ENCODE measurements at places on chromosomes 7 and 10.
A peak's percentile ranks its signal among the peaks of the same experiment; 100 is the strongest.

- no peak for DNase-seq
Measured at GRCh38 chr7:1950066-1950451, 280.0 kb downstream of the ELFN1 start.

- DNase-seq = no peak
Measured at GRCh38 chr10:116109481-116109880, 163.5 kb downstream of the GFRA1 start.

DNA sequence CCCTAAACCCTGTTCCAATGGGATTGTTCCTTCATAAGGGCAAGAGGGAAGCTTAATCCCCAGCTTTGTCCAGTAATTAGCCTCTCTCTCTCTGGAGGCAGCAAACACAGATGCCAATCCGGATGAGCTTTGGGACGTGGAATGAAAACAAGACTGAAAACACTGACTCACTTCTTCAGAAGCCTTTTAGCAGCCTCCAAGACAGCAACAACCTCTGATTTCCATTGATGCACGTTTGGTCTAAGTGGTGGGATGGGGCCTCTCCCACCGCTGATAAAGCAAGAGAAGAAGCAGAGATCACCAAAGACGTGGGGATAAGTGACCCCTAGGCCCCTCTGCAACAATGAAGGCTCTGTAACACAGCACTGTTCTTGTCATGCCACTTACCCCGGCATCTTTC lies 5.8 kb upstream of the GFRA1 start:
- no peak for DNase-seq

DNA sequence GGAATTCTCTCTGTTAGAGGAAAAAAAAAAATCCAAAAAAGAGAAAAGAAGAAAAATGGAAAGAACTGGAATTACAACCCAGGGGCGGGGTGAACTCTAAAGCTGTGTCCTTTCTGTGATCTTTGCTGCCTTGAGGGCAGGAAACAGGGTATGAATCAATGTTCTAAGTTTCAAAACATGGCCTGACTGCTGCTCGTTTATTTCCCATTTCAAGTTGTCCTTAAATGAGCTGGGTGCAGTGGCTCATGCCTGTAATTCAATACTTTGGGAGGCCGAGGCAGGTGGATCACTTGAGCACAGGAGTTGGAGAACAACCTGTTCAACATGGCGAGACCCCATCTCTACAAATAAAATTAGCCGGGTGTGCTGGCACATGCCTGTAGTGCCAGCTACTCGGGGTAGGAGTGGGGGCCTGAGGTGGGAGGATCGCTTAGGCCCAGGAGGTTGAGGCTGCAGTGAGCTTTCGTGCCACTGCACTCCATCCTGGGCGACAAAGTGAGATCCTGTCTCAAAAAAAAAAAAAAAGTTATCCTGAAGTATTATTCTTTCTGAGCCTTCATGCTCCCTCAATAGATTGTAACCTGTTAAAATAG lies 24.7 kb upstream of the TFAM start:
- DNase-seq = no peak

- no peak for DNase-seq
Measured at GRCh38 chr10:129956286-129956670, 7.8 kb downstream of the EBF3 start.

DNA sequence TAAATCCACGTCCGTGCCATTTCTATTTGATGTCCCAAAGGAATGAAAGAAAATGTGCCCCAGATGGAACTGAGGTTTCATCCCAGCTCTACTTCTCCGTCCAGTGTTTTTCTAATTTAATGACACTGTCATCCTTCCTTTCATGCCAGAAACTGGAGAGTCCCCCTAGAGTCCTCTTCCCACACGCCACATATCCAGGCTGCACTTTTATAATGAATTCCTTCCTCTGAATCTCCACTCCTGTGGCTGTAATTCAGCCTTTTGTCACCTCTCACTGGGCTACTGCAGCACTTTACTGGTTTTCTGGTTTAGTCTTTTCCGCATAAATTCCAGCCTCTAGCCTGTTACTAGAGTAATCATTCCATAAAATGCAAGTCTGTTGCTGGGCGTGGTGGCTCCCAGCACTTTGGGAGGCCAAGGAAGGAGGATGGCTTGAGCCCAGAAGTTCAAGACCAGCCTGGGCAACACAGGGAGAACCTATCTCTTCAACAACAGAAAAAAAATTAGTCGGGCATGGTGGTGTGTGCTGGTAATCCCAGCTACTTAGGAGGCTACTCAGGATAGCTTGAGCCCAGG lies 142.6 kb upstream of the RHEB start:
- DNase-seq = no peak

GRCh38 chr7:39086638-39087360 lies 109.1 kb downstream of the POU6F2 start:
- no peak for DNase-seq

- no peak for DNase-seq
Measured at GRCh38 chr7:155352076-155352752, 54.5 kb downstream of the INSIG1 start.

DNA sequence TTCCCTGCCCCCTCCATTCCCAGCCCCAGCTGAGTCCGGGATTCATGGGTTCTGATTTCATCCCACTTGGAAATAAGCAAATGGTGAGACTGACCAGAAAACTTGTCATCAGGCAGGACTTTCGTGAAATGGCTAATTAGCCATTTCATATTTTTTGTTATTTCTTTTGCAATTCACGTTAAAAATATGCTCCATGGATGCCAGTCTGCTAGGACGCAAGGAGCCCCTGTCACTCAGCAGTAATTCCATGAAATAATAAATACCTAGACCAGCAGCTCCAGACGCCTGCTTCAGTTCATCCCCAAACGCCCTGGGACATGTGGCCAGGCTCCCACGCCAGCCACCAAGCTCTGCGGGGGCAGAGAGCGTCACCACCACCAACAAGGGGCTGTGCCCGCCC lies 111.0 kb downstream of the TRIL start:
- DNase-seq = no peak

- DNase-seq = no peak
Measured at GRCh38 chr10:2611603-2612002, 455.7 kb upstream of the PFKP start.

GRCh38 chr10:132987671-132988571 lies 45.6 kb upstream of the CFAP46 start:
- no peak for DNase-seq

- DNase-seq = no peak
Measured at GRCh38 chr7:55191161-55191925, 172.5 kb downstream of the EGFR start.

DNA sequence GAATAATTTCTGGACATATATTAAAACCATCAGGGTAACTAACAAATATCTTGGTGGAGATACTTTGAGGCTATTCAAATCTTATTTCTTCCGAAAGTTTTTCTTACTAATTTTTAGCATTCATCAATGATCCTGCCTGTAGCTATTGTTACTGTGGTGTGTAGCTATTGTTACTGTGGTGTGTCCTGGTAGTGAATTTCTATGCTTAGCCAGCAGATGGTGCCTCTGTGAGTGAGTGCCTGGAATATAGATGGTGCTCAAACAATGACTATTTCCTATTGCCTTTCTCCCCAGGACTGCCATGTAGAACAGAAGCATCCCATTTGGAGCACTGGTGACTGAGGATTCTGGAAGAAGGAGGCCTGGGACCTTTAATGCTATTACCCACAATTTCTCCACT lies 245.7 kb downstream of the CCSER2 start:
- no peak for DNase-seq

DNA sequence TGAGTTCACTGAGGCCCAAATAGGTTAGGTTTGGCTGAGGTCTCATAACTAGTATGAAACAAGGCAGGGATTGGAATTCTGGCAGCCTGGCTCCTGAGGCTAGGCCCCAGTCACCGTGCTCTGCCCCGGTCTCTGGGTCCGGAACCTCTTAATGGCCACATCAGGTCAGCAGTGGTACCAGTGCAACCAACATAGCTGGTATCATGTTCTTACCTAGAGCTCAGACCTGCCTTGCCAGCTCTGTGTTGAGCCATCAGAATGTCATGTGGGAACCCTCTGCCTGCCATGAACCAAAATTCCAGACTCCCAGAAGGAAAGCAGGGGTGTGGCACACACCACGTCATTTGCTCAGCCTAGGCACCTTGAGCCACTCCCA lies 56.5 kb downstream of the ZNF467 start:
- no peak for DNase-seq

GRCh38 chr7:83267141-83267631 lies 104.5 kb upstream of the PCLO start:
- no peak for DNase-seq

DNA sequence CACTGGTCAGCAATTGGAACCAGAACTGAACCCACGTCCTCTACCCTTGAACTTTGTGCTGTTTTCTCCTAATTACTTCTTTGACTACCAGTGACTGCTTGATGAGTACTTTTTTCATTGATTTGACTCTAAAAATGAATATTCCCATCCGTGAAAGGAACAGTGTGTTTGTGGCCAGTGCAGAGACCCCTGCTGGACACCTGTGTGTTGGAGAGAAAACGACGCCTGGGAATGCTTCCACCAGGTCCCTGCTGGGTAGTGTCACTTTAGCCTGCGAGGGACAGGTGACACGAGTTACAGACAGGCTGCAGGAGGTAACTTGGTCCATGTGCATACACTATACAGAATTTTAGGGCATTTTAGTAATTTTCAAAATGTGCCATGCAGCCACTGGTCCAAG lies 6.8 kb upstream of the GJD4 start:
- no peak for DNase-seq

- no peak for DNase-seq
Measured at GRCh38 chr7:158422887-158423560, 164.6 kb downstream of the PTPRN2 start.

DNA sequence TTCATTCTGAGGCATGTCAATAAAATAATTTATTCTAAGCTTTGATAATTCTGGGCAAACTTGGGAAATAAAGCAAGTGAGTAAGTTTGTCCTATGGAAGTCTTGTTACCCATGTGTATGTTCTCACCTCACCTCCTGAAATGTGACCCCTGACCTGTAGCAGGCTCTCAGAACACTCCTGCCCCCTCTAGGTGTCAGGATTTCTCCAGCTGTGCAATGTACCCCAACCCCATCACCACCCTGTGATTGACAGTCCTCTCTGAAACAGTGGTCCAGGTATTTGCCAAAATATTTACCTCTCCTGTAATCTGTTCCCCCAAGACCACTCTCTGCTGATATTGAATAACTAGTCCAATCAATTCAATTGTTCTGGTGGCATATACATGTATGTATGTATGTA lies 122.6 kb upstream of the PTER start:
- DNase-seq = no peak

- no peak for DNase-seq
Measured at GRCh38 chr10:46014683-46015405, 15.6 kb downstream of the NCOA4 start.

GRCh38 chr10:112375721-112376395 lies 1.9 kb downstream of the ACSL5 start:
- peak; percentile 69 for DNase-seq

GRCh38 chr7:33882040-33882837 lies 23.1 kb upstream of the BMPER start:
- no peak for DNase-seq
